ENCODE measurements at places on chromosomes 5 and 9.

DNA sequence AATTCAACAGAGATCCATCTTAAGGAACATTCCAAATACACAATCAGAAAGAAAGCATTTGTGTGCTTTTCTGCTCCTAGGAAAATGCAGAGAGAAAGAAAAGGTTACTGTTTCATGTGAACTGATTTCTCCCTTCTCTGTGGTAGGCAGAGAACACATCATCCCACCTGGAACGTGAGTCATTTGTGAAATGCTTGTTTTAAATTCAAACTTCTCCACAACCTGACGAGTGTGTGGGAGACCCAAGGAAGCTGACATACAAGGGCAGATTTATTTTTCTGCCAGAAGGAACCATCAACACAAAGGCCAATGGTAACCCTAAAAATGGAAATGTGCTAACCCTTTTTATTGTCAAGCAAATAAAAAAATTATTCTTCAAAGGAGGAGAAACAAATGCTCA lies 156.4 kb downstream of the EFNA5 start:
- no peak for DNase-seq

GRCh38 chr5:80763211-80763610 lies 108.4 kb upstream of the DHFR start:
- DNase-seq: no peak

GRCh38 chr5:116454417-116454927 lies 120.2 kb downstream of the SEMA6A start:
- DNase-seq: peak; percentile 94

DNA sequence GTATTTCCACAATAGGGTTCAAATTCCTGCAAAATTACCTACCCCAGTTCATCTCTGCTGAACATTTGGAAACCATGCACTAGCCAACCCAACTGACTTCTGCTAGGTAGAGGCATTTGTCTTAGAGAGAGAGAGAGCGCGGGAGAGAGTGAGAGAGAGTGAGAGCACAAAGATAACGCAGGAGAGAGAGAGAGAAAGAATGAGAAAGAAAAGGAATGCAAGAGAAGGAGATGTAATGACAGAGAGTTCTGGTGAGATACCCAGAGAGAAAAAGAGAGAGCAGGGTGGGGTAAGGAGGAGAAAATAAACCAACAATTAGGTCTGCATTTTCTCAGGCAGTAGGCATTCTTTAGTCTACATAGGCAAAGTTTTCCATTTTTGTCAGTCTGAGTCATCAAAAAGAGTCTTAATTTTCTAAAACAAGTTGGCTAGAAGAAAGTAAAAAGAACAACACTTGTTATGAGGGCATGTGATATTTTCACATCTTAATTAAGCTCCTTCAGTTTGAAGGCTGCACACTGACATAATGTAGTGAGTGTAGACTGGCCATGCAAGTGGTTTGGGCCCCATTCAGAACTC lies 98.2 kb downstream of the MAP1B start:
- DNase-seq: peak; percentile 36

DNA sequence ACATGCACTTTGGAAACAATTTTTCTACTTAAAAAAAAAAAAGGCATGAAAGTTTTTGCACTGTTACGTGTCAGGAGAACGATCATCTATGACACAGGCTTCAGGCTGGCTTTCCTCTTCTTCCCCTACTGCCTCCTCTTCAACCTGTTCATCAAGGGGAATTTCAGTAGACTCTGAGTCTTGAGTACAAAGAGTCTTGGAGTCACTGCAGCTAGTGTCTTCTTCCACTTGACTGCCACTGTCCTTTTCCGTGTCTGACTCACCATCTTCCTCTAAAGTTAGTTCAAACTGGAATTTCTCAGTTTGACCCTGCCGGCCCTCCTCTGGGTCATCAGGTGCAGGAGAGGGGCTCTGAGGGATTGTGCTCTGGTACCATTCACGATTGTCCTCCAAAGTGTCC lies 391.7 kb downstream of the RAB3C start:
- no peak for DNase-seq

Measured in fibroblast of skin of right biceps (primary cell).